Upper lobe of right lung (tissue), 1 donor: ENCODE measurements at places on chromosomes 6 and 20.
A peak's percentile ranks its signal among the peaks of the same experiment; 100 is the strongest.

GRCh38 chr20:43963872-43964791 lies 49.5 kb downstream of the TOX2 start:
- DNase-seq = peak; percentile 65

DNA sequence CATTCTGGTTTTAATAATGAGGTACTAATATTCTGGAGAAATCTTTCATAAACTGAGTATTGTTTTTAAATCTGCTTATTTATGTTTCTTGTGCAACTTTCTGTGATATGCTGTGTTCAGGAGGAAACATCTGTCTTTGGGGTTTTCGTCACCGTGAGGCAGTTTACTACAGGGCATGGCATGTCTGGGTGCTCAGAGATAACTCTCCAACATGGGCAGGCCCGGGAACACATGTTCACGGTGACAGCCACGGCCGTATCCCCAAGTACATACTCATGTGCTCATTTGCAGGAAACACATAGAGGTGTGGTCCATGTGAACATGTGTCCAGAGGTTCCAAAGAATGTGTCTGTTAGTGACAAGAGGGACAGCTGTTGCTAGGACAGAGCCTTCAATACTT lies 62.1 kb upstream of the CNKSR3 start:
- DNase-seq = no peak

- DNase-seq = no peak
Observed at GRCh38 chr6:2945153-2945452, 26.3 kb downstream of the SERPINB6 start.

- peak; percentile 77 for DNase-seq
Observed at GRCh38 chr20:38685853-38686473, 38.3 kb upstream of the SLC32A1 start.

DNA sequence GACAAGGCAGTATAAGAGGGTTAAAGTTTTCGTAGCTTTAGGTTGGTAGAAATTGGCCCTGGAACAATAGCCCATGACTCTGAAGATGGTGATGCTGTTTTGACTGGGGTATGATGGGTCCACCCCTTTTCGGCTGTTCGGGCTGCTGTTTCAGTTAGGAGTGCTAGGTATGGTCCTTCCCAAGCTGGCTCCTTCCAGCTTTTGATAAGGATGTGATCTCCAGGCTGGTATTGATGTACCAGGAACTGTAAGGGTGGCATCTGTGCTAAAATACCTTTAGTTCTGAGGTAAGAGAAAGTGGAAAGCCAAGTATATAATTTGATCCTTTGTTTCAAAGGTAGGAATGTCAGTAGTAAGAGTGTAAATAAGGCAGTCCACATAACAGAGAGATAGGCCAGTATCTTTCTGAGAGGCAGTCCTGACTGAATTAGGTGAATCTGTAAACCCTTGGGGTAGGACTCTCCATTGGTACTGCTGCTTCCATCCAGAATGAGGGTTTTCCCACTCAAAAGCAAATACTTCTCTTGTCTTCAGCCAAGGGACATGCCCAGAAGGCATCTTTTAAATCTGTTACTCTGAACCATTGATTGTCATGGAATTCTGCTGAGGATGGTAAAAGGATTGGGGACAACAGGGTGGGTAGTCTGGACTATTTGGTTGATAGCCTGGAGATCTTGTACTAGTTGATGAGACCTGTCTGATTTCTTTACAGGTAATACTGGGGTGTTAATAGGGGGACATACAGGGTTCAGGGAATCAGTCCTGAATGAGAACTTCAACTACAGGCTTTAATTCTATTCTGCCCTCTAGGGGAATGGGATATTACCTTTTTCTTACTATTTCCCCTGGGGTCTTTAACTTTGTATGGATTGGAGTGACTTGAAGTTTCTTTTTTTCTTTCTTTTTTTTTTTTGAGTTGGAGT lies 6.1 kb upstream of the ZNFX1 start:
- DNase-seq = no peak

DNA sequence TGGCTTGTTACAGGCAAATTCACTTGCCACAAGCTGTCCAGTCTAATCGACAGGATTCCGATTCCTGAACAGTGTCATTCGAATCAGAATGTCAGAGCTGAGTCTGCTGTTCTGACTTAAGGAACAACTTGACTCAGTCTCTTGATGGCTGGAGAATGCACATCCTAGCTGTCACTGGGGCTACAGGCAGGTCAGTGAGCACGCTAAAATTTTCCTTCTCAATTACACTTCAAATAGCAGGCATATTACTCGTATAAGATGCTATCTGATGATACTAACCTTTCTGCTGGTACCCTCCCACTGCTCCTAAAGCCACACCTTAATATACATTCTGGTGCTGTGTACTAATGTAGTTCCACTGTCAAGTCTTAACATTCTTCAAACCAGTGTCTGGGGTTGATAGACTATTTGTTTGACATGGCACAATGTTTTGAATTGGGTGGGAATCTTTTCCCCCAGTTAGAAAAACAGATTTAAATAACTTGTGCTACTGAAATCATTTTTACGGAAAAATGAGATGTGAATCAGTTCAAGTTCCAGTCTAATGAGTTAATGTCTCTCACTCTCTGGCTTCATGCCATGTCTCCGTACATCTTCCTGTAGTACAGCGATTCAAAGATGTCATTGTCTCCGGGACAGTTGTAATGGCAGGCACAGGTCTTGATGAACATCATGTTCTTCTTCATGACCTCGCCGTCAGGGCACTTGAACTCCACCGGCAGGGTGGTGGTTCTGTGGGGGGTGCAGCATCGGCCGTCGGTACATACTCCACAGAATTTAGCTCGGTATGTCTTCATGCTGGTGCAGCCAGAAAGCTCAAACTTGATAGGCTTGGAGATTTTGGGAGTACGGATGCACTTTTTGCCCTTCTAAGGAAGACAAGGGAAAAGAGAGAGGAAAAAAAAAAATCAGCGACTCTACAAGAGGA lies 2.2 kb downstream of the CCN2 start:
- DNase-seq = no peak

DNA sequence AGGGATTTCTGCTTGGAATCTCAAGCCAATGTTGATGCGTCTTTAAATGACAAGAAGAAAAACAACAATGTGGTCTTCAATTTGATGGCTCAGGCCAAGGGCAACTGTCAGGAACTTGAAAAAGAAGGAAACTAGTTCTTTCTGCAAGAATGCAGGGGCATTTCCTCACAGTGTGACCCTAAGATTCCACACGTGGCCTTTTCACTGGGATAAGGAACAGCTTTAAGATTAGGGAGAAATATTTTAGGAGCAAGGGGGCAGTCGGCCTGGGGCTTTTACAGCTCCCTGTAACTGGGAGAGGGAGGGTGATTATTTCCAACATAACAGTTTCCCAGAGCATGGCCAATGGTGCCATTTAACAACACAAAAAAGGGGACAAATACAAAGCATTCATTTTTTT lies 39.4 kb upstream of the MRPS10 start:
- no peak for DNase-seq

DNA sequence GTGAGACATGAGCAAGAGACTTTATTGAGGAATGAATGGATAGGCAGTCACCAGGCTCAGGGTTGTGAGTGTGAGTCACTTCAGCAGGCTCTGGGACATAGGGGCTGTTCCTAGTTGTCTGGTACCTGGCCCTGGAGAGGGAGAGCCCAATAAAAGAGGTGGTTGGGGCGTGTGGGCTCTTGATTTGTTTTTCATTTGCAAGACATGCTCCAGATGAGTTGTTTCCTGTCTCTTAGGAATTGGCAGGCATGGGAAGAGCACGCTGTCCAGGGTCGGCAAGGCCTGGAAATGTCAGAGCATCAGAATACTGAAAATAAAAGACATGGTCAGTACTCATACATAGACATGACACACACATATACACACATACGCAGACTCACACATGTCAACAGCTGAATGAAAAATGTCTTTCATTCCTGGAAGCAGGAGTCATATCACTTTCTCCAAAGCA lies 166.3 kb upstream of the SULF2 start:
- no peak for DNase-seq

DNA sequence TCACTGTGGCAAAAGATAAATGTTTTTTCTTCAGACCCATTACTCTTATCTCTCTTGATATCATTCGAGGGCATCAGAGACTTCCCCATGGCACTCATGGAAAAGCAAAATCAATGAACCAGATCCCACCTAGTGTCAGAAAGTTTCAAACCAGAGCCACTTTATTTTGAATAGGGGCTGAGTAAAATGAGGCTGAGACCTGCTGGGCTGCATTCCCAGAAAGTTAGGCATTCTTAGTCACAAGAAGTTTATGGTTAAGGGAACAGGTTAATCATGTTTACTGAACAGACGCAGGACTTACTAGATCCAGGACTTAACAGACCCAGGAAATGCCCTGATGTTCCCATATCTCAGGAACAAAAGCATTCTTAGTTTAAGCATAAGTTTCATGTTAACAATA lies 369.9 kb downstream of the BTBD3 start:
- no peak for DNase-seq

- DNase-seq = no peak
Observed at GRCh38 chr6:22350109-22350508, 53.3 kb upstream of the PRL start.

GRCh38 chr6:6592826-6593475 lies 4.4 kb downstream of the LY86 start:
- DNase-seq = no peak

DNA sequence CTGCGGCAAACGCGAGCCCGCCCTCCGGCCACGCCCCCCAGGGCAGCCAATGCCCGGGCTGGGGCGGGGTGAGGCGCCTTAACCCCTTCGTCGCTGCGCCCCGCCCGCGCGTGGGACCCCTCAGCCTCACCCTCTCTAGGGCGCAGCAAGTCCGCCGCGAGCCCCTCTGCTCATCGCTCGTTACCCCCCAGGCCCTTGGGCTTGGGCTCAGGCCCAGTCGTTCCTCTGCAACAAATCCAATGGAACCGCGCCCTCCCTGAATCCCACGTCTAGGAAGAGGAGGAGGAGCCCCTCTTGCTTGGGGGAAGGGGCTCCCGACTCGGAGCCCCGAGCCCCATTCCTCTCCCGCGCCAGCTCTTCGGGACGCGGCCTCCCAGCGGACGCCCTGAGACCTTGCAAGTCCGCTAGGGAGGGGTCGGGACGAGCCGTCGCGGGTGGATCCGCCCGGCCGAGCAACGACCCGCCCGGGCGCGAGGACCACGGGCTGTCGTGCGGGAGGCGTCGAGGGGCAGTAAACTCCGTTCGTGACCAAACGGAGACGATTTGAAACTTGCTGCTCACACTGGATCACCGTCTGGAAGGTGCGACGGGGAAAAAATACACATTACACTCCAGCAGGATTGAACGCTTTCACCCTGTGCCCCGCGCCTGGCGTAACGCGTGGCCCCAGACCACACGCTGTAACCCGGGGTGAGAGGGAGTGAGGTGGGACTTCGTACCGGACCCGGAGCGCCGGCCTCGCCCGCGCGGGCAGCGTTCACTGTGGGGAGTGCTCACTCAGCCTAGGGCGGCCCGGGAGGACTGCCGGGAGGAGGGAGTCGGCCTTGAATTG lies 477 bp upstream of the LZTS3 start:
- peak; percentile 96 for DNase-seq

GRCh38 chr6:135514706-135515105 lies 17.2 kb upstream of the AHI1 start:
- DNase-seq = no peak

GRCh38 chr6:2766767-2767656 lies 1.8 kb downstream of the WRNIP1 start:
- no peak for DNase-seq
